Stimulated activated CD4-positive, alpha-beta T cell treated with anti-CD3 and anti-CD28 coated beads, Interleukin-1b, Interleukin-23, amount 100 ng/mL, for 24 hours (primary cell): ENCODE measurements at places on chromosomes 7 and 10.

- DNase-seq = no peak
These were observed 428.6 kb downstream of the DPP6 start for GRCh38 chr7:154480817-154481216.

- DNase-seq = no peak
These were observed 322.7 kb downstream of the CRPPA start for GRCh38 chr7:16098585-16099179.

DNA sequence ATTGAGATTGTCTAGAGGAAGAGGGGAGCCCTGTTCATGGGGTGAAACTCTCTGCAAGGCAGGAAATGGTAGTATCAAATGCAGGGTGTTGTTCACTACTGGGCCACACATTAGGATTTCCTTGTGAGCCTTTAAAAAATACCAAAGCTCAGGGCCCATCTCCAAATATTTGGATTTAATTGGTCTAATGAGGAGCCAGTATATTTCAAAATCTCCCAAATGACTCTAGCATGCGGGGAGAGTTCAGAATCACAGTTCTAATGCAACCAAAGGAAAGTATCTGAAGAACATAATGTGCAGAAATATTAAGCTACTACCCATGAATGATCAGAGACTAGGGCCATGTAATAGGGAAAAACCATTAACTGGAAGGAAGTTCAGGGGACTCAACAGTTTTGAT, 27.3 kb downstream of the JCAD start:
- DNase-seq = no peak

DNA sequence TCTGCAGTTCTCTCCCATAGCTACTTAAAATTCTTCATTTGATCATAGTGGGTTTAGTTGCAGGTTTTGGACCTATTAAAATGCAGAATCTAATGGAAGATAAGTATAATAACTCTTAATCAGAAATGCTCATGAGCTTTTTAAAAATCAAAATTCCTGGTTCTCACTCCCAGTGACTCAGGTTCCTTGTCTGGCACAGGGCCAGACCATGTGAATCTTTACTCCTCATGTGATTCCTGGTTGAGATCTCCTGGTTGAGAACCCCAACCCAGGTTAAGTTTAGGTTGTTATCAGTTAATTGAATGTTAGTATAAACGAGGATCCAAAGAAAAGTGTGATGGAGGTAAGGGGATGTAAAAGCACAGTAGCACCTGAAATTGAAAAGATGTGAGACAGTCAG, 17.5 kb upstream of the TRUB1 start:
- DNase-seq = no peak

- DNase-seq = no peak
These were observed at the start of gene HPSE2 for GRCh38 chr10:99235658-99236626. TSS of gene HPSE2 (minus strand) at chr10:99235852.

DNA sequence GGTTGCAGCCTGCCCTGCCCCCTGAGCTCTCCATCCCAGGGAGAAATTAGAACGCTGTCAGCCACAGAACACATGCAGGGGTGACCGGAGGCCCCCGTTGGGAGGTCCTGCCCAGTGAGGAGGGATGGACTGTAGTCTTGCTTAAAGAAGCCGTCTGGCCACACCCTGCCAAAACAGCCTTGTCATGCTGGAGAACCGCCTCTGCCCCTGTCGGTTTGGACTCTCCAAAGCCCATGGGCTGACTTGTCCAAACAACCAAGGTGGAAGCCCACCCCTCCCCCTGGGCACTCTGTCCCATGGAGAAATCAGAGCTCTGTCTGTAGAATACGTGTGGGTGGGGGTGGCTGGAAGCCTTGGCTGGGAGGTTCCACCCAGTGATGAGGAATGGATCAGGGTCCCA, 12.7 kb upstream of the TBATA start:
- DNase-seq = no peak

DNA sequence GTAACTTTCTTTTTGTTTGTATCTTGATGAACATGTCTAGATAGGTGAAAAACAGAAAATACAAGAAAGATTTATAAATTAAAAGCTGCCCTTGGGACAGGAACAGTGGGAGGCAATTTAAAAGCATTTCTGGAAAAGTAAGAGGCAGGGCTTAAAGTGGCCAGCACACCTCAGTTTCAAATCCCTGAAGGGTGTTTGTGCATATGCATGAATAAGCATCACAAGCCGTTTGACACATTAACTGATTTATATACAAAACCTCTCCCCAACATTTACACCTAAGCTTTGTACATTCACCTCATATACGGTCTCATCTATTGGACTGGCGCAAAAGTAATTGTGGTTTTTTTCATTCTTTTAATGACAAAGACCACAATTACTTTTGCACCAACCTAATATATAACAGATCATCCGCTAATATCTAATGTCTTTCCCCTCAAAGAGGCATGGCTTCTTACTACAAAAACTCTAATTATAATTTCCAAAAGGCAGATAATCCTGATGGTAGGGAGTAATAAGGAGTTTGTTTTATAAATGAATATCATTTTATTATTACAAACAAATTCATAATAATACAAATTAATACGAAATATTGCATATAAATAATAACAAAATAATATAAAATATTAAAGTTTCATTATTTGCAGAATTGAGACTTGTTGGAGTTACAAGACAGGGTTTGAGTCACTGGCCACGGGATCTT, 48.3 kb downstream of the LRGUK start:
- DNase-seq = no peak

GRCh38 chr7:108236681-108237415, 106.7 kb upstream of the LAMB4 start:
- no peak for DNase-seq

DNA sequence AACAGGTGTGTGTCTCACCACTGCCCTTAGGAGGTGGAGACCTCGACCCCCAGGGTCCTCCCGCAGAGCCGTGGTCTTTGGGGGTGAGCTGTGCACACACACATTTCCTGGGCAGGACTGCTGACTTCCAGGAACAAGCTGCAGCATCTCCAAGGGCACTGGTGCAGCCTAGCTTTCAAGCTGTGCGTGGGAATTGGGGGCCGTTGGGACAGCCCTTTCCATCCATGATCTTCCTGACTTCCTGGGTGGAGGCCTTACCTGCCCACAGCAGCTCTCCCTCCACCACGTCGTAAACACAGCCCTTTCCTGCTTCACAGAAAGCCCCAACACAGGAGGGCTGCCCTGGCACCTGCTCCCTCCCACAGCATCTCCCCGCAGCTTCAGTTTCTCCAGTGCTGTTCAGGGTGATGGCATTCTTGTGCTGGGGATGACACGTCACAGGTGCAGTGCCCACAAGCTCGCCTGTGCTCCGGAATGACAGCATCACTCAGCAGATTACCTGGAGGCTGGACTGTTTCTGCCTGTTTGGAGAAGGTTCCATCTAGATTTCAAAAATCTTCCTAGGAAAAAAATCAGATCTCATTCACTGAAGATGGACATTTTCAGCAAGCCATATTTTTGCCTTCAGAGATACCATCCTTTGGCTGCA, 208.0 kb upstream of the PPP2R2D start:
- no peak for DNase-seq

GRCh38 chr10:45373576-45374349, at the start of gene ALOX5:
TSS of gene ALOX5 (plus strand) at chr10:45374216. CDS start at chr10:45374280, 64 bp downstream.
- no peak for DNase-seq

DNA sequence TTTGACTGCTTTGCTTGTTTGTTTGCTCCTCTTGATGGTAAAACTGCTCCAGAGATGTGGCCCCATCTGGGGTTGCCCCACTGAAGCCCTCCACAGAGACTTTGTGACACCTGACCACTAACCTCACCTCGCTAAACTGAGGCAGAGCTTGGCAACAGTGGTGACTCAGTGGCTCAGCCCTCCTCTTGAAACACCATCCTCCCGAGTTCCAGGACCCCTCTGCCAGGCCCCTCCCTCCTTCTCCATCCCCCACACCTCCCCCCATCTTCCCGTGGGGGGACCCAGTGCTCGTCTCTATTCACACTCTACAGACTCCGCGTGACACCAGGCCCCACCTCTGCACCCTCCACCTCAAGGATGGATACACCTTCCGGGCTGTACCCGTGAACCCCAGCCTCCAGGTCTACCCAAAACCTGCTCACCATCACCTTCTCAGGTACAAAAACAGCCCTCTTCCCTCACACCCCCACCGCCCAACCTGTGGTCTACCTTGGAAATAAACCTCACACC, 19.0 kb upstream of the RET start:
- no peak for DNase-seq

GRCh38 chr7:89503281-89503680, 651.0 kb upstream of the STEAP1 start:
- no peak for DNase-seq

GRCh38 chr7:105298439-105298894, 90.3 kb downstream of the SRPK2 start:
- no peak for DNase-seq

GRCh38 chr7:133530682-133531081, 277.8 kb downstream of the EXOC4 start:
- DNase-seq = no peak

- no peak for DNase-seq
These were observed 13.6 kb downstream of the POR start for GRCh38 chr7:75928568-75928914.

- DNase-seq = no peak
These were observed 4.9 kb downstream of the LRRC17 start for GRCh38 chr7:102917436-102918353.

DNA sequence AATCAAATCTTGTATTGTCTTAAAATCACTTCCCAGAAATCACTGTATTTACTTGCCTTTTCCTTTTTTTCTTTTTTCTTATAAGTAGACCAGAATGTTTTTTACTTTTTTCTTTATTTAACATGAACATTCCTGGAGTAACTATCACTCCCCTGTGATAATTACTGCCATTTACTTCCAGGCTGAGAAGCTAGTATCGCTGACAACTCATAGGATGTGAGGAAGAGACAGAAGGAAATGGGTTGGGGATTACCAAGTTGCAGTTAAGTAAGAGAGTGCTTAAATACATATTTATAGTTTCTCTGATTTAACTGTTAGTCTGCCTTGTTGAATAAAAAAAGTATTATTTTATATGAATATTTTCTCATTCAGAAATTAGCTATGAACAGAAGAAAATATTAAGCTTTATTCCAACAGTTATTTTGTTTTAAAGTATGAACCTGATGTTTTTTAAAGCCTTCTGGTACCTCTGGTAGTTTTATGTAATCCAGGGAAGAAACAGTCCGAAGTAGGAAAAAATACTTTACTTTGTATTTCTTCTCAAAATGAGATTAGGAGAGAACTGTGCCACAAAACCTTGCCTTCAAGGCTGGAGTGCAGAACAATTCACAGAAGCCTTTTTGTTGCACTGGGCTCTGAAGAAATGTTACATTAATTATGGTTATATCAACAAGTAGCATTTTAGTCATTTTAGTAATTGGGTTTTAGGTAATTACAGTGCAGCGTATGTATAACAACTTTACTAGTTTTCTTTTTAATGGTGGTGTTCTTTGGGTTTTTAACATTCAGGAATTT, 72.8 kb downstream of the SHOC2 start:
- DNase-seq = no peak

DNA sequence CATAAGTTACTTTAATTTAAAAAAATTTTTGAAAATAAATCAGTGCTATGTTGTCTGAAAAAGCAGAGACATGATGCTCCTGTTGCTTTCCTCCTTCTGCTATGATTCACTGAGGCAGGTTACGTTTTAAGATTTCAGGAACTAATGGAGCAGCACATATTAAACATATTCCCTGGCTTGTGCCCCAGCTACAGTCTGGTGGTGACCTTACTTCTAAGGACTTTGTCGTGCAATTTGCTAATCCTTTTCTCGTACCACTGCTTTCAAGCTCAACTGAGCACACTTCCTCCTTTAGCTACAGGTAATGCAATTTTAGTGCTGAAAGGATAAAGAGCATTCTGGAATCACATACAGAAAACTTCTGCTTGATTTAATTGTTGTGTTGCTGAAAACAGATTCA, 16.2 kb upstream of the PRR15 start:
- no peak for DNase-seq

- DNase-seq = no peak
These were observed 11.7 kb upstream of the ZNF680 start for GRCh38 chr7:64574540-64575099.

GRCh38 chr7:31688372-31688771, 1.4 kb downstream of the PPP1R17 start:
- DNase-seq = no peak

DNA sequence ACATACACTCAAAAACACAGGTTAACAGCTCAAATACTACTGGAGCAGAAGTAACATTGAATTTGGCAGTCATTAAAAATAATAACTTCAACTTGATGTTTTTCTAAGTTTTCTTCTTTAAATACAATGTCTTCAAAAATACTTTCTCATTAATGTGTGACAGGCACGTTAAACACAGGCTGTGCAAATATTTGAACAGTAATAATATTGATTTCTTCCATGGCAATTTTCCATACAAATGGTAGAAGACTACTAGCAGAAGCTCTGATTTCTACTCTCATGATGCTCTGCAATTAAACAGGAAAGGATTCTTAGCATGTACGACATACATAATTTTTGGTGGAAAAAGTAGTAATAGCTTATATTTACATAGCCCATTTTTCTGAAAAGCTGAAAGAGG, 47.4 kb downstream of the NRP1 start:
- no peak for DNase-seq

DNA sequence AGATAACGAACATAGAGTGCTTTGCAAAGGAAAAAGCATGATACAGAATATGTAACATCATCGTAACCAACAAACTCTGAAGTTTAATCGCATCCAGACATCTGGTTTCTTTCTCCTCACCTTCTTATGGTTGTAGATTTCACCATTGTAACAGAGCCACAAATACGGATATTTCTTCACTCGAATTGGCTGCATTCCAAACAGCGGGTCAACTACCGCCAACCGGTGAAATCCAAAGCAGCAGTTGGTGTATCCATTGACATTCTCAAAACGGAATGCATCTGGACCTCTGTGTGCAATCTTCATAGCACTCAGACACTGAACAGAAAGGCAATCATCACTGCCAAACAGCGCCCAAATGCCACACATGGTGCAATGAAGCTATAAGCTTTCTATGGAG, 3.4 kb downstream of the ASNS start:
- DNase-seq = no peak

GRCh38 chr7:115707258-115708012, 323.1 kb downstream of the TFEC start:
- DNase-seq = no peak

DNA sequence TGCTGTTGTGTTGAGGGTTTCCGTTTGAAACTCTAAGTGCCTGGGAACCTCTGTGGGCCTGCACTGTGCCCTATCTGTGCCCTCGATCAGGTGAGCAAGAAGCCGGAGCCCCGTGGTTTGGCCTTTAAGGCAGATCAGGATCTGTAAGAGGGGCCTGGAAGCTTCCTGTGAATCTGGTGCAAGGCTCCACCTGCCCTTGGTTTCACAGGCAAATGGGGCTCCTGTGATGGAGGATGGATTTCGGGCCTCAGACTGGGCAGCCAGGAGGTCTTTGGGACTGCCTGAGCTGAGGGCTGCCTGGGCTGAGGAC, 21.6 kb downstream of the SCART1 start:
- DNase-seq = no peak
